H7 (cell line): ENCODE measurements at places on chromosomes 3 and 15. TPM values are rescaled to one million over a fixed set of nuclear protein-coding genes. Genes with fewer than 3 reads are reported as not detected.
A peak's percentile ranks its signal among the peaks of the same experiment; 100 is the strongest.

- no peak for DNase-seq
These were observed 11.8 kb downstream of the PLCD1 start for GRCh38 chr3:38017445-38018295.

DNA sequence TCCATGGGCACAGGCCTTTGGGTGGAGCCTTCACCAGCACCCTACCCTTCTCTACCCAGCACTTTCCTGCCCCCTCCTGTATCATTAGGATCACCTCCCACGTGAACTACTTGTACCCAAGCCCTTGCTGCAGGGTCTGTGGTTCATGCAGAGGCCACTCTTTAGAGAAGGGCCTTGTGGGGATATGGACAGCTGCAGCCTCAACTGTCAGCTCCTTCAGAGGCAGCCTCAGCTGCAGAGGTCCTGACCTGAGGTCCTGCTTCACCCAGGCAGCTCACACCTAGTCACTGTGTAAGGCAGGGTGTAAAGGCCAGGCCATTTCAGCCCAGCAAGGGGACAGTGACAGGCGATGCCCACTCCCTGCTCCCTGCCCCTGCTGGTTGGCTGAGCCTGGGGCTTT lies 448.6 kb upstream of the PROK2 start:
- no peak for DNase-seq

DNA sequence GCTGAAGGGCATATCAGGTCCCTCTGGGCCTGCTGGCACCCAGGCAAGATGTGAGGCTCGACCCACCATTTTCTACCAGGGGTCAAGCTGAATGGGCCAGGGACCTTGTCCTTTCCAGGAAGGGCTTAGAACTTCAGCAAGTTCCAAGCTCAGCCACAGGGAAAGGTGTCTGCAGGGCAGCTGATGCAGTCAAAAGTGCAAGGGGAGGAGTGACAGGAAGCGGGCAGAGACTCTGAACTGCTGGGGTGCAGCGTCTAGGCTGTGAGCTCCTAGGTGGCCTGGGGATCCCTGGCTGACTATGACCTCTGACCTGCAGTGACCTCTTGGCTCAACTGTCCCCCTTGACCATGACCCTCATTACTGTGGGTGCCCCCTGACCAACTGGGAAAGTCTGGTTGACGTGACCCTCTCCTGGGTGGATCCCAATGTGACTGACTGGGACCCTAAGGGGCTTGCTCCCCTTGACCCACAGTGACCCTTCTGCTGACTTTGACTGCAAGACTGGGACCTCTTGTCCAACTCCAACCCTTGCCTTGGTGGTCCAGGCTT lies 14.4 kb upstream of the SEC13 start:
- DNase-seq = peak; percentile 33

- no peak for DNase-seq
These were observed 14.0 kb upstream of the TMEM212 start for GRCh38 chr3:171828902-171829770.

- no peak for DNase-seq
These were observed 29.7 kb downstream of the VGLL4 start for GRCh38 chr3:11613851-11614487.

Gene A4GNT
- not detected in 2 replicates for total RNA-seq

Gene TIMP4
- 22.9 and 40.3 TPM in 2 replicates for total RNA-seq

DNA sequence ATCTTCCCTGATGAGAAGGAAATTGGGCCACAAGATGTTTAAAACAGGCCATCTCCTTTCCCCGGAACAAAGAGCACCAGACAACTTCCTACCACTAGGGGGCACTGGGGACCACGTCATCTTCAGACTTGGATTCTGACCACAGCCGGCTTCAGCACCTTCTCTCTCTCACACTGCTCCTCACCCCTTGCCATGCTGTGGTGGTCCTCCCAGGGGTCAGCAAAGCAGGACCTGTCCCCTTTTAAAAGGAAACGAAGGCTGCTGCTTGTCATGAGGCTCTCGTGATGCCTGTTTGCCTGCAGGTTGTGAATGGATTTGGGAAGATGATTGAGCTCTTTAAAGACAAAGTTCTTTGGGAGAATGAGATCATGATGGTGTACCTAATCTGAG lies 16.2 kb downstream of the RFT1 start:
- peak; percentile 82 for DNase-seq
